ENCODE measurements at places on chromosomes 16 and 17. TPM values are rescaled to one million over a fixed set of nuclear protein-coding genes. Genes with fewer than 3 reads are reported as not detected.

GRCh38 chr16:27498916-27499658 is 50.6 kb downstream of the GTF3C1 start:
- DNase-seq, result no peak

Gene SPATA22
- 0.28 TPM for total RNA-seq

Gene ADAM11
- 0.28 TPM for total RNA-seq

DNA sequence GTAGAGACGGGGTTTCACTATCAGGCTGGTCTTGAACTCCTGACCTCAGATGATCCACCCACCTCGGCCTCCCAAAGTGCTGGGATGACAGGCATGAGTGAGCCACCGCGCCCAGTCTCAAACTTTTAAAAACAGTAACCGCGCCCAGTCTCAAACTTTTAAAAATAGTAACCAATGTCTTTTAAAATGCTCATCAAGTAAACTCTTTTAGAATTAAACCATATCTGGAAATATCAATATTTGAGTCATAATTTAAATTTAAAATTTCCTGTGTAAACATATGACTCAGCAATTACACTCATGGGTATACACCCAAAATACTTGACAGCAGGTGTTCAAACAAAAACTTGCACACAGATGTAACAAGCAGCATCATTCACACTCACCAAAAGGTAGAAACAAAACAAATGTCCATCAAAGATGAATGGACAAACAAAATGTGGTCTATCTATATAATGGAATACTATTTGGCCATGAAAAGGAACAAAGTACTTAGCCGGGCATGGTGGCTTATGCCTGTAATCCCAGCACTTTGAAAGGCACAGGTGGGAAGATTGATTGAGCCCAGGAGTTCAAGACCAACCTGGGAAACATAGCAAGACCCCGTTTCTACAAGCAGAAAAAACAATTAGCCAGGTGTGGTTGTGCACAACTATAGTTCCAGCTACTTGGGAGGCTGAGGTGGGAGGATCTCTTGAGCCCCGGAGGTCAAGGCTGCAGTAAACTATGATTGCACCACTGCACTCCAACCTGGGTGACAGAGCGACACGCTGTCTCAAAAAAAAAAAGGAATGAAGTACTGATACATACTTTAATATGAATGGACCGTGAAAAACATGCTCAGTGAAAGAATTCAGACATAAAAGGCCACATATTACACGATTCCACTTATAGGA is 20.2 kb downstream of the ENPP7 start:
- DNase-seq, result no peak

Gene CTRB1
- not detected for total RNA-seq

Gene HSBP1
- total RNA-seq, result 8.8 TPM

DNA sequence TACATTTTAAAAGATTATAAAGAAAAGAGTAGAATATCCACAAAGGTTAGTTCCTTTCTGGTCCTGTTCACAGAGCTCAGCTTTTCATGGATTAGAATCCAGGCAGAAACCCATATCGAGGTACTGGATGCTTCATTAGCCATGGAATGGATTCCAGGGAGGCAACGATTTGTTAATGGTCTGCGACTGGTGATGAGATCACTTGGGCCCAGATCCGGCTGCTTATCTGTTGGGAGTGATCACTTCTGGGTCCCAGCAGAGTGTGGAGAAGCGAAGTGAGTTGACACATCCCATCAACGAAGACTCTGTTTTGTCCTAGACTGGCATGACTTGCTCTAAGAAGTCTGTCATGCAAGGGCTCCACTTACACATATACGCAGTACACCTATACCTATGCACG is 165.8 kb downstream of the MAF start:
- no peak for DNase-seq

DNA sequence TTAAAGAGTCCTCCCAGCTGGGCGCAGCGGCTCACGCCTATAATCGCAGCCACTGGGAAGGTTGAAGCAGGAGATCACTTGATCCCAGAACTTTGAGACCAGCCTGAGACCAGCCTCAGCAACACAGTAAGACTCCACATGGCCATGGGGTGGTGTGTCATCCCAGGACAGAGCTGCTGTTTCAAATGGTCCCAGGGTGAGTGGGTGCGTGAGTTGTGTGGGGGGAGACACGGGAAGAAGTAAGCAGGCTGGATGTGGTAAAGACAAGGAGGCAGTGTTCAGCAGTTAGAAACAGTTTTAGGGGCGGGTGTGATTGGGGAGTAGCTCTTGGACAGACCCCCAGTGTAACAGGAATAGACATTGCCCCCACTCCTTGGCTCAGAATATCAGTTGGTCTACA is 3.8 kb downstream of the SHPK start:
- no peak for DNase-seq

Gene GPR179
- not detected for total RNA-seq

DNA sequence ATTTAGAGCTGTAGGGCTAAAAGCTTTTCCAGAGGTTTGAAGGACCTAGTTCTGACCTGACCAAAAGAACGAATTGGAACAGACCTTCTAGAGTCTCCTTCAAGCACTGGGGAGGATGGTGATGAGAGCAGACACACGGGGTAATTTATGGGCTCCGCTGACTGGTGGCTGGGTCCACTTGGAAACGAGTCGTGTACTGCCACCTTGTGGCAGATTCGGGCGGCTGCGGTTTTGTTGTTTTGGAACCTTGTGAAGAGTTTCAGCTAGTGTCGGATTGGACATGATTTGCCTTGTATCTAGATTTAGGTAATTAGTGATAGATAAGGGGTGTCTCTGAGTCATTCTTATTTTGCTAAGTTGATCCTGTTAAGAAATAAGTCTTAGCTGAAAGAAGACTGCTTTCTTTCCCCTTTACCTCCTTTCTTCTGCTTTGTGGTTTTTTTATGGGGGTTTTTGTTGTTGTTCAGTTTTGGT is 98.9 kb downstream of the AATF start:
- DNase-seq, result peak; percentile 80

Data from IMR-90 (cell line).